ENCODE measurements at places on chromosomes 5 and 9.

DNA sequence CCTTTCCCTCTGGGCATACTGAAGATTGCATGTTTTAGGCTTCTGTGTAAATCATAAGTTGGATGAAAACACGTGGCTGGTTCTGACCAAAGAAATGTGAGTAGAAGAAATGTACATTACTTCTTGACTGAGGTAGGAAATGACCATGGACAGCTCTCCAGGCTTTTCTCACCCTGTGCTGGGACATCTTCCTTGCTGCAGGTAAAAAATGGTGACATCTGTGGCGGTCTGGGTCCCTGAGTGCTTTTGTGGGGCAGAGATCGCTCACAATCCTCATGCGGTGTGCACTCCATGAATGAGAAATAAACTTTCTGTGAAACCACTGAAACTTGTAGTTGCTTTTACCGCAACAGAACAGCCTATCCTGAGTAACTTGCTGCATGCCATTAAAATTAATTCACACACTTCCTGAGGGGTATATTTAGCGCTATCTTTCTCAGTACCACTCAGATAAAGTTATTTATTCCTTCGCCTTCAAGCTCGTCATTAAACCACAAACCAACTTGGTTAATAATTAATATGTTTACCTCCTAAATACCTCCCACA, 730.4 kb downstream of the EFNA5 start:
- no peak for DNase-seq

DNA sequence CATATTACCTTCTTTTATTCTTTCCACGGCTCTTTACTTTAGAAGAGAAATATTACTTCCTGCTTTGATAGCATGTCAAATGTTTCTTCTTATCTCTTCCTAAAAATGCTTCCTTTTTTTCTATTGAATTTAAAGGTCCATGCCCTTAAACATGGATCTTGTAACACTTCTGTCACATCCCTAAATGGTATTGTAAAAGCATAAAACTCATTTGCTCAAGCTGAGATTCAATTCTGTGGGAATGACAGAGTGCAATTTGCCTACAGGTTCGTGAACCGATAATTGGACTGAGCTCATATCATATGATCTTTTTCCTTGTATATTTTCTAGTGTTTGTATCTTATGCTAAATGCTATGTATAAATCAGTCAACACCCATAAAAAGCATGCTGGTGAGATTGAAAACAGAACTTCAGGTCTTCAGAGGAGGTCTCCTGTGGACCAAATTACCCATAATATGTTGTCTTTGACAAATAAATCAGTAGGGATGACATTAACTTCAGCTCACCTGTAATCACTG, 429.3 kb downstream of the TMEM232 start:
- DNase-seq: no peak

- no peak for DNase-seq
Observed at GRCh38 chr9:26675035-26675434, 217.6 kb downstream of the CAAP1 start.

GRCh38 chr5:87405472-87406155, 7.1 kb downstream of the CCNH start:
- no peak for DNase-seq

DNA sequence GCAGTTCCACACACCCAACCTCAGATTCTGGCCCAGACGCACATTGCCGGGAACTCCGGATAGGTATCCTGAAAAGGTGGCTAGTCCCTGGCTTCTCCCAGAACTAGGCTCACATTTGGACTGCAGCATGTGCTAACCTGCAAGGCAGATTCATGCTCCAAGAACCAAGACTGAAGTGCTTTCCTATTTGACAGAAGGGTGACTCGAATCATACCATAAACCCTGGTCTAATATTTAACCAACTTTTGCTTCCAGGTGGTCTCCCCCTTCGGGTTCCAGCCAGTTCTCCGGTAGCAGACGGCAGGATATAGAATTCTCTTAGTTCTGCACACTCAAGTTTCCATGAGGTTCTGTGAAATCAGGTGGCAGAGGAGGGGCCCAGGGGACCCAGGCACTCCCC, 7.6 kb downstream of the PTGES start:
- no peak for DNase-seq

GRCh38 chr5:118017536-118017935, 970.8 kb downstream of the DTWD2 start:
- no peak for DNase-seq

DNA sequence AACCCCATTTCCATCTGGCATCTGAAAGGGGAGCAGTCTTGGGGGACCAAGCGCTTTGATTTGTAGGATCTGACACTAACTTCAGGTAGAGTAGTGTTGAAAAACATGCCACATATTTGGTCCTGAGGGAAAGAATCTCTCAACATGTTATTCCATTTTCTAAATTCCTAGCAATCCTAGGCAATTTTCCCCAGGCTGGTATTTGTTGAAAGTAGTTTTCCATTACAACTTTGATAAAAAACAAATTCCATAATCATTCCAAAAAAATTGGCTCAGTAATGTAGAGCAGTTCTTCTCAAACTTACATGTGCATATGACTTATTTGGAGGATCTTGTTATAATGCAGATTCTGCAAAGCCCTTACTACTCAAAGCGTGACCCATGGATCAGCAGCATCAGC, 477.9 kb downstream of the ACTL7B start:
- DNase-seq: no peak

- no peak for DNase-seq
Observed at GRCh38 chr5:125463466-125464092, 717.1 kb upstream of the ZNF608 start.

DNA sequence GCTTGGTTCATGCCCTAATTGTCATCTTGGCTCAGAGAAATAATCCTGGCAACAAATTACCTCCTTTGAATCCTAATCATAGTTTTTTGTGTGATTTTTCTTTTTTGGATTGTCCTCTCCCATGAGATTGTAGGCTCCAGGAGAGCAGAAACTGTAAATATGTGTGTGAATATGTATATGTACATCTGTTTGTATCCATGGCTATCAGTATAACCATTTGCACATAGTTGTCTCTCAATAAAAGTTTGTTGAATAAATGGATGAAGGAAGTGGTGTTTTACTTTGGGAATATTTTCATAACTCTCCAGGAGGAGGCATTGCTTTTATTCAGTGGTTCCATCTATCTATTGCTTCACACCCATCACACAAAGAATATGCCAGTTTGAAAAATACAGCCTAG, 20.1 kb downstream of the ZSWIM6 start:
- no peak for DNase-seq

- DNase-seq: no peak
Observed at GRCh38 chr9:26527931-26528330, 364.7 kb downstream of the CAAP1 start.
